ENCODE measurements at places on chromosomes 2 and 18. TPM values are rescaled to one million over a fixed set of nuclear protein-coding genes. Genes with fewer than 3 reads are reported as not detected.

DNA sequence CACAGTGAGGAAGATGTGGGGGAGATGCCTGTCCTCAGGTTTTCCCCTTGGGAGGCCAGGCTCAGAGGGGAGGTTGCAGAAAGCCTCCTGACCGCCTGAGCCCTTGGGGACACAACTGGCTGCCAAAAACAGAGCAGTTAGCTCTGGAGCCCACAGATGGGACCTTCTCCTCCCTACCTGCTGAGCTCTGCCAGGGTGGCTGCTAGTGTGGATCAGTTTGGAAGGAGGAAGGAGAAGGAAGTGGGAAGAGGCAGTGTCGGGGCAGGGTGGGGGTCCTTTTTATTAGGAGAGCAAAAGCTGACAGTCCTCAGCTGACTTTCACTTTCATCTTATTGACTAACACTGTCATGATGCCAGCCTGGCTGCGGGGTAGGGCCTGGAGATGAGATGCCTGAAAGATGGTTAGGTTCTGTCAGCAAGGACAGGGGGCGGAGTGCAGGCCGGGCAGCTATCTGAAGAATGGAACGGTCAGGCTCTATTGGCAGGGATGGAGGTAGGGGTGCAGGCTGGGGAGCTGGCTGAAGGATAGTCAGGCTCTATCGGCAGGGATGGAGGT is 188.5 kb upstream of the HDAC4 start:
- H3K27me3 ChIP-seq, result no peaks in the 10 kb centered on the region
- no peaks in the 10 kb centered on the region for H3K36me3 ChIP-seq
- peaks cover 2% of the 10 kb centered on the region for H3K4me1 ChIP-seq
- no peak overlapping the region for H3K27ac ChIP-seq
- no peak overlapping the region for H3K4me3 ChIP-seq
- DNase-seq, result no peak

- no peak overlapping the region for H3K27ac ChIP-seq
- H3K4me3 ChIP-seq, result no peak overlapping the region
- no peaks in the 10 kb centered on the region for H3K27me3 ChIP-seq
- H3K36me3 ChIP-seq, result peaks cover 2% of the 10 kb centered on the region
- no peak for DNase-seq
- H3K4me1 ChIP-seq, result peaks cover 29% of the 10 kb centered on the region
Observed at GRCh38 chr2:168469281-168469988, 13.4 kb downstream of the CERS6 start.

Gene CRYBA2
- not detected for total RNA-seq

Gene ZNF804A
- not detected for total RNA-seq

Gene NEU2
- total RNA-seq, result not detected

DNA sequence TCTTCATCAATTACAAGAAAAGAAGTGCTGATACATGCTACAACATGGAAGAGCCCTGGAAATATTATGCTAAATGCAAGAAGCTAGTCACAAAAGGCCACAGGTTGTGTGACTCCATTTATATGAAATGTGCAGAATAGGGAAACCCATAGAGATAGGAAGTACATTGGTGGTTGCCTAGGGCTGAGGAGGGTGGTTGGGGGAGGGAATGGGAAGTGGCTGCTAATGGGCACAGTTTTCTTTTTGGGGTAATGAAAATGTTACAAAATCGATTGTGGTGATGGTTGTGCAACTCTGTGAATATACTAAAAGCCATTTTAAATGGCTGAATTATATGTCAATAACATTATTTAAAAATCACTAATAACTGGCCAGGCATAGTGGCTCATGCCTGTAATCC is 24.3 kb upstream of the RESP18 start:
- H3K4me1 ChIP-seq, result peaks cover 2% of the 10 kb centered on the region
- H3K36me3 ChIP-seq, result peaks cover 4% of the 10 kb centered on the region
- no peak for DNase-seq

Gene DLGAP1
- 1.6 TPM for total RNA-seq

Gene CHRNA1
- 0.94 TPM for total RNA-seq

DNA sequence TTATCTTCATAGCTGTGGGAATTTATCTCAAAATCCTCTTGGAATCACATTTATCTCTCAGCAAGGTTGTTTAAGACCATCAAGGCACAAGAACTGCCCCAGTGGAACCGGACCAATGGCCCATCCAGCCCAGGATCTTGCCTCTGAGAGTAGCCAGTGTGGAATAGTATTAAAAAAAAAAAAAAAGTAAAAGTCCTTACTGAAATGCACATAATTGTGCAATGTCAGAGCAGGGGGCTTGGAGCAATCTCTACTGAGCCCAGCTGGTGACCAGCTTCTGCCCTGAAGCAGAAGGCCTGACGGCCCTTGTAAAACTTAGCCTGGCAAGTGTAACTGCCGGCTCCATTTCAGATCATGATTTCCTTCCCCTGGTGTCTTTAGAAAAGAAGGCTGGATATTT is 355.6 kb upstream of the PIK3C3 start:
- H3K27me3 ChIP-seq, result no peaks in the 10 kb centered on the region
- H3K4me1 ChIP-seq, result no peaks in the 10 kb centered on the region
- DNase-seq, result no peak
- no peak overlapping the region for H3K4me3 ChIP-seq
- H3K36me3 ChIP-seq, result no peaks in the 10 kb centered on the region

DNA sequence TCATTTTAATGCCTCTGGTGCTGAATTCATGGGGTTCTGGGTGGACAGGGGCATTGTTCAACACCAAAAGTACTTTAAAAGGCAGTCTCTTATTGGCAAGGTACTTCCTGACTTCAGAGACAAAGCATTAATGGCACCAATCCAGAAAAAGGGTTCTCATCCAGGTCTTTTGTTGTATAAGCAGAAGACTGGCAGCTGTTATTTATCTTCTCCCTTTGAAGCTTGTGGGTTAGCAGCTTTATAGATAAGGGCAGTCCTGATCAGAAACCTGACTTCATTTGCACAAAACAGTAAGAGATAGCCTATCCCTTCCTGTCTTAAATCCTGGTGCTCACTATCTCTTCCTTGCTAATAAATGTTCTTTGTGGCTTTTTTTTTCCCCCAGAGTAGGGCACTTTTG is 68.8 kb downstream of the VPS54 start:
- H3K36me3 ChIP-seq, result peaks cover 2% of the 10 kb centered on the region
- no peaks in the 10 kb centered on the region for H3K27me3 ChIP-seq
- no peaks in the 10 kb centered on the region for H3K4me1 ChIP-seq
- H3K4me3 ChIP-seq, result no peak overlapping the region
- H3K27ac ChIP-seq, result no peak overlapping the region
- DNase-seq, result no peak

DNA sequence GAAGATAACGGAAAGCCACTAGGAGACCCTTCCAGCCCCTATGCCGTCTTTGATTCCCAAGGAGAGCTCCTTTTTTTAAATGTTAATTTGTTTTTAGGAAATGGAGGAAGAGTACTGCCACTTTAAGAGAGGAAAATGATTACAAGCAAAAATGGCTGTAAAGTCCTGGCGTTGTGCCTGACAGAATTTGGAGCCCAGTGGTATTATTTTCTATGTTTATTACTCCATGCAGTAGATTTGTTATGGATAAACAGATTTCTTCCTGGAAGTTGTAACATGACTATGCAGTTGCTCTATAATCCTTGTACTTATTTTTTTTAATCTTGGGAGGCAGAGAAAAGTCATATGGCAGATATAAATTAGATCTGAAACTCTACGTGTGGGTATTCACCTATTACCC is 141.3 kb downstream of the GBX2 start:
- no peaks in the 10 kb centered on the region for H3K4me1 ChIP-seq
- DNase-seq, result no peak
- H3K27me3 ChIP-seq, result peaks cover 8% of the 10 kb centered on the region
- H3K4me3 ChIP-seq, result no peak overlapping the region
- H3K27ac ChIP-seq, result no peak overlapping the region

DNA sequence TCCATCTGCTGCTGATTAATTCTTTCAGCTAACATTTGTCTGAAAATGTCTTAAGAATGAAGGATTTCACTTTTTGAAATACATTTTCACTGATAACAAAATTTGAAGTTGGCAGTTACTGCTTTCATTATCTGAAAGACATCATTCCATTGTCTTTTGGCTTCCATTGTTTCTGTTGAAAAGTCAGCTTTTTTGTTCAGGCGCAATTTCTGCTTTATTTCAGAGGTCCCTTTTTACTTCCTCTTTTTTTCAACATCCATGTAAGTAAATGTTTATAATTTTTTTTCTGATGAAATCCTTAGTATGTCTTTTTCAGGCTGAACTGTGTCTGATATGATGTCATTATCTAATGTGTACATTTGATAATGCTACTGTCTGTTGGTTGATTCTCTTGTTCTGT is 184.2 kb downstream of the RND3 start:
- H3K27me3 ChIP-seq, result no peaks in the 10 kb centered on the region
- H3K27ac ChIP-seq, result no peak overlapping the region
- no peak overlapping the region for H3K4me3 ChIP-seq

Gene B3GNT2
- 43.9 TPM for total RNA-seq

DNA sequence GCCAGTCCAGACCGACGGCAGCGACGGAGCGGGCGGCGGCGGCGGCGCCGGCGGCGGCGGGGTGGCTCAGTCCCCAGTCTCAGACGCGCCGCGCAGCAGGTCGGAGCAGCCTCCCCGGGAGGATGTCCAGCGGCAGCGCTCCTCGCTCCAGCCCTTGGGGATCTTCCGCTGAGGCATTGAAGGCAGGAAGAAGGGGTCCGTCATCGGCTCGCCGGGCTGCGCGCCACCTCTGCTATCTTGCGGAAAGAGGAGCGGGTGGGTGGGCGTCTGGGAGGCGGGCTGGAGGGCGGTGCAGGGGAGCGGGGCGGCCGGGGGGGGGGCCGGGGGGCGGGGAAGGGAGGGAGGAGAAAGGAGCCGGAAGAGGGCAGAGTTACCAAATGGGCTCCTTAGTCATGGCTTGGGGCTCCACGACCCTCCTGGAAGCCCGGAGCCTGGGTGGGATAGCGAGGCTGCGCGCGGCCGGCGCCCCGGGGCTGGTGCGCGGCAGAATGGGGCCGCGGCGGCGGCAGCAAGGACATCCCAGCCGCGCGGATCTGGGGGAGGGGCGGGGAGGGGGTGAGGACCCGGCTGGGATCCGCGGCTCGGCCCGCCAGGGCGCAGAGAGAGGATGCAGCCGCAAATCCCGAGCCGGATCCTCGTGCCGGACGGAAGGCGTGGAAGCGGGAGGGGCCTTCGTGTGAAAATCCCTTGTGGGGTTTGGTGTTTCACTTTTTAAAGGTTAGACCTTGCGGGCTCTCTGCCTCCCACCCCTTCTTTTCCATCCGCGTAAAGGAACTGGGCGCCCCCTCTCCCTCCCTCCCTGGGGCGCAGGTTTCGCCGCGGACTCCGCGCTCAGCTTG is at the start of gene NETO1:
NETO1 (minus strand) TSS at position 242 of the 839 bp plus-strand sequence. CDS start 696 bp downstream, outside the sequence.
- H3K27ac ChIP-seq, result no peak within 1 kb of the TSS
- H3K36me3 ChIP-seq, result no peaks in the 10 kb centered on the region
- H3K4me3 ChIP-seq, result peak within 1 kb of the TSS; percentile 34
- H3K4me1 ChIP-seq, result no peaks in the 10 kb centered on the region

Gene ANKRD62
- not detected for total RNA-seq

DNA sequence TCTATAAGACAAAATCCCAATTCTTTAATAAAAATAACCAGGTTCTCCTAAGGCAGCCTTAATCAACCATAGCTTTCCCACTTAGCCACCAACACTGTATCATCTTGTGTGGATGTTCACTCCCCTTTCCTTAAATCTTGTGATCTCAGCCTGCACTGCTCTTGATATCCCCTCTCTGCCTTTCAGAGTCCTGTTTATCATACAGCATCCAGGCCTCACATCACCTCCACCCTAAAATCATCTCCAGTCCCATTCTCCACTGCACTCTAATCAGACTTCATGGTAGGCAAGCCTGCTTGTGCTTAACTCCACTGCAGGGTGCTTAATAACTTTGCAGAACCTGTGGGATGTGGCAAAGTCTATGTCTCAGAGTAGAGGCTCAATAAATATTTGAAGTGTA is 18.8 kb downstream of the ARHGAP15 start:
- H3K27me3 ChIP-seq, result no peaks in the 10 kb centered on the region
- no peak for DNase-seq
- H3K4me1 ChIP-seq, result peaks cover 65% of the 10 kb centered on the region
- peak overlapping the region; percentile 94 for H3K27ac ChIP-seq

Measured in T-helper 17 cell (primary cell).